ENCODE measurements at places on chromosomes 11 and 22. TPM values are rescaled to one million over a fixed set of nuclear protein-coding genes. Genes with fewer than 3 reads are reported as not detected.

The SCUBE2 gene
- 1.00 TPM for total RNA-seq

The ASCL2 gene
- total RNA-seq, result 1.3 TPM

DNA sequence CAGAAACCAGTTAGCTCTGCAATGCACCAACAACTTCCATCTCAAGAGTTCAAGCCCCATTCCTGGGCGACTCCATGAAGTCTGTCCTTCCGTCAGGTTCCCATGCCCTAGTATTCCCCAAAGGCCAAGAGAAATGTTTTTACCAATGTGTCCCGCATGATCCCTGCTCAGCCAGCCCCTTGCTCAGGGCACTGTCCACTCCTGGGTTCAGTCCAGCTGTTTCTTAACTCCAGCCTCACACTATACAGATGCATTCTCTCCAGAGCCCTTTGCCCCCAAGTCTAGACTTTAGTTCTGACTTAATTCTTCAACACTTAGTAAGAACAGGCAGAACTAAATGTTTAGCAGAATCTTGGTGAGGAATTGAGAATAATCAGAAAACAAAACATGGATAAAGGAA lies 497.5 kb downstream of the SOX6 start:
- no peak for DNase-seq

DNA sequence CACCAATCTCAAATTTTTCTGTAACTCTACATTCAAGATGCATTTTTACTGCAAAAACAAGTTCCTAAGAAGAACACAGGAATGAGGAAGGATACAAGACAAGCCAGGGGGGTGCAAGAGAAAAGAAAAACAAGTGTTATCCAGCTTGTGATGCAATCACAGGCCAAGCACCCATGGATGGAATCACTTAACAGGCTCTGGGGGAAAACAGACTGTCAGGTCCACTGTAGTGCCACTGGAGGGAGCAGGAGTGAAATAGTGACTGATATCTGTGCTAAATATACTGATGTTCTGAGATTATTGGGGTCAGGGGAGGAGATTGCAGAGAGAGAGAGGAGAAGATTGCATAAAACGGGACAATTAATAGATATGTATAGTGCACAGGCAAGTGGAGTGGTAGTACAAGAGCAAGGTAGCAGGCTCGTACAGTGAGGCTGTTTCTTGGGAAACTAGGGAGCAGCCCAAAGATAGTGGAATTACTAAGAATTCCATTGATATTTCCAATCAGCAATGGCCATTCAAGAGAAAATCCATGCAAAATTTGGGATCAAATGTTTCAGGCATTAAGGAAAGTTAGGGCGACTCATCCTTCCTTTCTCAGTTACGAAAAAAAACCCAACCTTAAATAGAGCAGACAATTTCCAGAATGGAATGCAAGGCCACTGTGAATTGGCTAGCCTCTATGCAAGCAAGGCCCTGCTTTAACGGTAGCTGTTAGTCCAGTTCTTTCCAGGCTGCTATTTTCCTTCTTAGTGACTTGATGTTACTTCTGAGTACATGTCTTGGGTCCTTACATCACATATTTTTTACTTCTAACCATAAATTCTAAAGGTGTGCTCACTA lies 52.2 kb upstream of the CEP126 start:
- peak; percentile 36 for DNase-seq

- DNase-seq, result no peak
These were observed 342.6 kb downstream of the SOX6 start for GRCh38 chr11:16013649-16014275.

DNA sequence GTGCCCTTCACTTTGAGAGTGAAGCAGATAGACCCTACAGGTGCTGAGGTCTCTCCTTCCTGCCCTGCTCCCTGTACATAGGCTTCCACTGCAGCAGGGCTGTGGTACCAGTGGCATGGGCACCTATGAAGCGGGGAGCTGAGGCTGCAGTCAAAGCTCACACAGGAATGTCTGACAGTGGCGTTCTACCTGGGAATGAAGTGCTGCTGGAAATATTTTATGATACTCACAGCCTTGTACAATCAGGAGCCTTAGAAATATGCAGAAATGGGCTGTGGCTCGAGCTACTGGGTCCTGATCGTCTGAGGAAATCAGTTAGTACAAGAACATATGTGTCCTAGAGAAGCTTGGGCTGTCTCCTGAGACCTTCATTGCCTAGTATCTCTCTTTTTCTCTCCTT lies 24.8 kb downstream of the MRPL16 start:
- no peak for DNase-seq
